ENCODE measurements at places on chromosomes 1 and 21.
A peak's percentile ranks its signal among the peaks of the same experiment; 100 is the strongest.

DNA sequence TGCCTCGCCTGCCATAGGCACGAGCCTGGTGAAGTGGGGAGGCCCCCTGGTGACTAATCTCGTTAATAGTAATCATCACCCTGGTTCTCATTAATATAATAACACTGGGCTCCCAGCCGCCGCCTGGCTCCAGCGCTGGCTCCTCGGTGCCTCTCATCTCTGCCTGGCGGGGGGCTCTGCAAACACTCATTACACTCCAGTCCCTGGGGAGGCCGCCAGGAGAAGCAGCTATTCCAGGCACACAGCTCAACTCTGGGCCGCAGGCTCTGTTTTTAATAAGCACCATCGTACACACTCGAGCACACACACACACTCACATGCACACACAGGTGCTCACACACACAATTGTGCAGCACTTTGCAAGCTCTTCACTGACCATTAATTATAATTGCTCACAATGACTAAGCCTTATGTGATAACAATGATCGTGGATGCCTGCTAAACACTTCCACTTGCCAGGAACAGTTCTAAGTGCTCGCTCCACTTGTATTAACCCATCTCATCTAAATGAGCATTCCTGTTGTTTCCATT, 52.2 kb downstream of the SDC3 start:
- no peak for DNase-seq

DNA sequence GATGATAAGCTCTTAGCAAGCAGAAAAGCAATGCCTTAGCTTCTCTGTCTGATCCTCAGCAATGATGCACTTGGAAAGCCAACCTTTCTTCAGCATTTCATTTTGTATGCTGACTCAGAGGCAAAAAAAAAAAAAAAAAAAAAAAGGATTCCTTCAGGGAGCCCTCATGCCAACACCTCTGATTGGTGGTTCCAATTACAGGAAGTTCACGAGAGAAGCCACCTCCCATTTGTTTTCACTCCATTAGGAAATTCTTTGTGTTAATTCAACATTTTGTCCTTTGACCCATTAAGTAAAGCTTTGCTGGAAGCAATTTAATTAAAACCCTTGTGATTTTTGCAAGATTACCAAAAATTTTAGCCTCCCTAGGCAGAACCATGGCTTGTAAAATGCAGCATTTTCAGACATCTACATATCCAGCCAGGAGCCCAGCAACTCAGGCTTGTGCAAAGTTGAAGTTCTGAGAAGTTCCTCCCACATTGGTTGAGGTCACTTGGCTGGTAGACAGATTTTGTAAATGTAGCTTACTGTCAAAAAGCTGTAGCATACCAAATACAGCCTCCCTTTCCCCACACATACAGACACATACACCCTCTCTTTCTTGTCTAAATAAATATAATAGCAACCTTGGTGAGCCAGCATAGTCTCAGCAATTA, 27.1 kb upstream of the VTCN1 start:
- no peak for DNase-seq

DNA sequence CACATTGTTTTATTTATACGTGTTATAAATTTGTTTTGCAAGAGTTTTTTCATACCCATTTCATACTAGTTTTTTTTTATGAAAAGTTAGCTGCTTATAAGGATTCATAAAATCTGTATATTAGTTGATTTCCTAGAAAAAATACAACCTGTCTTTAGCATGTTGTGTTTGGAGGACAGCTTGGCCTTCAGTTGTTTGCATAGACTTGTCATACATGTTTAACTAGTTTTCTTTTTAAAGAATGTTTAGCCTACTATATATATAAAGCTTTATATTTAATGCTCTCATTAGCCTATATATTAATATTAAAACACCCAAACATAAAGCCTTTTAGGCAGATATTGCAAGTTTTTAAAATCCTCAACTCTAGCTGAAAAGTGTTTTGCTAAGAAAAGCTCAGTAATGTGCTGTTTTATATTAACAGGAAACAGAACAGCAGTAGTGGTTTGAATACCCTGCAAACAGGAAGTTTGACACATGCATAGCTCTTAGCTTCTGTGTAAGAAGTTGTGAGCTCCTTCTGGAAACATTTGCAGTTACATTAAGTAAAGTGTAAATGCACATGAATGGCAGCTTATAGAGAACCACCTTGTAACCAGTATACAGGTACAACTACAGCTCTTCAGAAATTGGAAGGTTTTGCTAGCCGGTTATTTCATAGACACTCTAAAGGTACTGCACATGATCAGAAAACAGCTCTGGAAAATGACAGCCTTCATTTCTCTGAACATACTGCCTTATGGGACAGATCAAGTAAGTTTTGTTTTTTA, at the start of gene PRKACB:
TSS of gene PRKACB (plus strand) at position 476 of the 770 bp plus-strand sequence. CDS start at position 567, 91 bp downstream.
- DNase-seq: no peak

DNA sequence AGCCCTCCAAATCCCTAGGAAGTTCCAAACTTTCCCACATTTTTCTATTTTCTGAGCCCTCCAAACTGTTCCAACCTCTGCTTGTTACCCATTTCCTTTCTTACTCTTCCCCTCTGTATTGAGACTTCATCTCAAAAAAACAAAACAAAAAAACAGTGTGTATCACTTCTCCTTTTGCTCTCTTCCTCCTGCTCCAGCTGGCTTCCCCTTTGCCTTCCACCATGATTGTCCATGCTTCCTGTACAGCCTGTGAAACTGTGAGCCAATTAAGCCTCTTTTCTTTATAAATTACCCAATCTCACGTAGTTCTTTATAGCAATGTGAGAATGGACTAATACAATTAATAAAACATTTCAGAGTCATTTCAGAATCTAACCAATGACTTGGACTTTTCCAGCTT, 69.6 kb upstream of the KRTAP19-8 start:
- no peak for DNase-seq

- no peak for DNase-seq
Observed at GRCh38 chr1:186943891-186944686, 115.3 kb downstream of the PLA2G4A start.

DNA sequence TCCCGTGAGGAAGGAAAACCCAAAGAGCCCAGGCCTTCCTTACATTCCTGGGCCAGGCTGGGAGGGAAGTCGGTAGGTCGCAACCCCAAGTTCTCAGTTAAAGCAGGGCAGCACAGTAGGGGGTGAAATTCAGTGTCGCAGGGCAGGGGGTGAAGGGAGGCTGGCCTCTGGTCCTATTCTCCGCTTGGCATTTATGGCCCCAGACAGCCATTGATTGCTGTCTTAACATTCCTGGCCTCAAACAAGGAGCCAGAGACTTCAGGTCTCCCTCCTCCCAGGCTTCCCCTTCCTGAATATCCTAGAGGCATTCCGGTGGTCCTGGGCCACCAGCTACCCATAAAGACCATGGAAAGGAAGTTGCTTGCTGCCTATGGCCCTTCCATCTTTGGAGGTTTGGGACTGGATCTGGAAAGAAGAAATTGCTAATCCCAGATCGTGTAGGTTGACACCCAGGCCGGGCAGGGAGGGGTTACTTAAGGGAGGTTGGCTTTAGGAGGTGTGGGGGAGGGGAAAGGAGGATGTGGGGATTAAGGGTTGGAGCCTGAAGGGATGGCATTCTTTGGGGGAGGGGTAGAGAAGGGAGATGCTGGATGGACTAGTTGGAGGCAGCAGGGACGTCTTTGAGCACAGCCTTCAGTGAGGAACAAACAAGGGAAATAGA, 1.7 kb downstream of the LIN28A start:
- DNase-seq: no peak

GRCh38 chr1:201399352-201400126, 415 bp upstream of the LAD1 start:
- DNase-seq: no peak

DNA sequence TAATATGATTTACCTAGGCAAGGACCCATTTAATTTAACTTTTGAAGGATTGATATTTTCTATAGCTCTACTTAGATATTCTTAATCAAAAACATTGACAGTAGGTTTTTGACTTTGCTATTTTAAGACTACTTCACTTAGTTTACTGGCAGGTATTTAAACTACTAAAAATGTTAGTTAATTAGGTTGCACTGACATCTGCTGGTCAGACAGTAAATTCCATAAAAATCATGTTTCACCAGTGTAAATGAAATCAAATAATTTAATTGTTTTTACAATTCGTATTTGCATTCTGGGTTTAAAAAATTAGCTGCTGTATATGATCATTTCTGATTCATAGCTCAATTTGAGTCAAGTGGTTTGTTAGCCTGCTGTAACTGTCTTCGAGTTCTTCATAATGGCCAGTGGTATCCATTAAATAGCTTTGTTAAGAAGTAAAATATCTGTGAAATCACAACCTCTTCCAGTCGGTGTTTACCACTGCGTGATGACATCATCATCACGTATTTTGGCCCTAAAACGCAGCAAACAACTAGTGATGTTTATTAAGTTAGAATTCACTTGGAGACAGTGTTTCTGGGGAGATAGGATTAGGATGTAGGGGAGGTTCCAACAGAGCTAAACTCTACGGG, 26.2 kb downstream of the EXTL2 start:
- no peak for DNase-seq

GRCh38 chr1:54764133-54764921, at the start of gene PARS2:
Gene PARS2 (minus strand): TSS chr1:54764523. CDS start chr1:54759161, 5,362 bp downstream.
- DNase-seq: peak; percentile 98

- DNase-seq: peak; percentile 61
Observed at GRCh38 chr1:15154480-15155036, 1.0 kb downstream of the TMEM51 start.

DNA sequence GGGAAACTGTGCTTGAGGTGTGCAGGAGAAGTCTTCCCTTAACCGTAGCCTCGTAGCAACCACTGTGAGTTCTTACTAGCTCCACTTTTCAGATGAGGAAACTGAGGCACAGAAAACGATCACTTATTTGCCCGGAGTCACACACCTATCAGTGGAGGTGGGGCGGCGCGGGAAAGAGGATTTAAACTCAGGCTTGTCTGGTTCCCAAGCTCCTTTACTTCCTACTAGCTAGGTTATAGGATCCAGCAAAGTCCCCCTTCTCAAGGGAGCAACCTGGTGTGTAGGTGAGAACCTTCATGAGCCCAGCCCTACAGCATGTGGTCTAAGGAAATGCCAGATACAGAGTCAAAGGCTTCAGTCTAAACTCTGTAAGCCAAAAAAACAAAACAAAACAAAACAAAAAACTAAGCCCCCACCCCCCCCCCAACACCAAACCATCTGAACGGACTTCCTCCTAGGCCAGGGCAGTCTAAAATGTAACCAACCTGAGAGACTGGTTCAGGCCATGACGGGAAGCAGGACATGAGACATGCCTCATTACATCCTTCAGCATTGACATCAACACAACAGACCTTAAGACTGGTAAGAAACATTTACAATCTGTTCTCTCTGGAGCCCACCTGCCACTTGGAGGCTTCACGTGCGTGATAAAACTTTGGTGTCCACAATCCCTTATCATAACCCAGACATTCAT, 709 bp upstream of the FBXO42 start:
- no peak for DNase-seq

DNA sequence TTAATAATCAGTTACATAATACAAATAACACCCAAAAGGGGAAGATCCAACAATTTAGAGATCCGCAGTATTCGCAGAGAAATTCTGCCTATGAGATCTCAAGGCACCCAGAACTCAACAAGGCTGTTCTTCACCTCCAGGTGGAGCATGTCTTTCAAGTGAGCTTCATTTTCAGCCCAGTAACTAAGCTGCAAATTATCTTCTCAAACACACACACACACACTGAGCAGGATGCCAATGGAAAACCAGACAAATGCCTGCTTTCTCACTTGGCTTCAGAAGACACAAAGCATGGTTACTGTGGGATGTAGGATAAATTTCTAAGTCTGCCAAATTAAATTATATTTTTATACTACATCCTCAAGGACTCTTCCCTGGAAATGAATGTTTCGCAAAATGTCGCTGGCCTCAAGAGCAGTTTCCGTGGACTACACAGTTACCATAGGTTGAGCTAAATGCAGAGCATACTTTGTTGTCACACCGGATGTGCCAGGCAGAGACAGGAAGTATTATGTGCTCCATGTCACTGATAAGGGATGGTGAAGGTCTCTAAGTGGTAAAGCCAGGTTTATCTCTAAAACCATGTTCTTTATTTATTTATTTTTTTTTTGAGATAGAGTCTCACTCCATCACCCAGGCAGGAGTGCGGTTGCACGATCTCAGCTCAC, 30.3 kb downstream of the UBR4 start:
- DNase-seq: no peak

DNA sequence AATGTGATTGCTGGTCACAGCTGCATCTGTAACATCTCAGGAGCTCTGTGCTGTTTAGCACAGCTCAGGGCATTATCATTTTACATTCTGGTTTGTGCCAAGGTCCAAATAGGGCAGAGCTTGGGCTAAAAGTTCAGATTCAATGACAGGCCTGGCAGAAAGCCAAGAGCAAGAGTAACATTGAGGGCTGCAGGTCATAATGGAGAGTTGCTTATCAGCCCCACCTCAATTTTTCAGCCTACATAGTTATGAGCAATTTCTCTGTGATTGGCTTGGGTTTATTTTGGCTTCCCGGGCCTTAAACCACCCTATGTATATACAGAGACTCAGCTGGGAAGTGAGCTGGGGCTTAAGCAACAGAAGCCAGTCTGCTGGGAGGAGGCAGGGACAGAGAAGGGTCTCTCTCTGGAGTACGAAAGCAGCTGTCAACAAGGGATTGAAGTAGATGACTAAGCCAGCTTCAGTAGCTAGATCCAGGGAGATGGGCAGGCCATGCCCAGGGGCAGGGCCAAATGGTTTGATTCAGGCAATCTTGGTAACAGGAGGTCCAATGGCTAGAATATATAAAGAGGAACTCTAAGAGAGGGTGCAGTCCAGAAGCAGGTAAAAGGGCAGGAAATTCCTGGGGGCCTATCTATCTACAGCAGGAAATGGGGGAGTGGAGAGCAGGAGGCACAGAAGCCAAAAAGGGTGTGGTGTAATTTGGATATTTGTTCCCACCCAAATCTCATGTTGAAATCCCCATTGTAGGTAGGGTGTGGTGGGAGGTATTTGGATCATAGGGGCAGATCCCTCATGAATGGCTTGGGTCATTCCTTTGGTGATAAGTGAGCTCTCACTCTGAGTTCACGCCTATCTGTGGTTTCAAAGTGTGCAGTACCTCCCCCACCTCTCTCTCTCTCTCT, 49.0 kb downstream of the BRINP2 start:
- DNase-seq: no peak

Data from left hindlimb (tissue), 1 donor.